ENCODE measurements at places on chromosomes 4 and X.

DNA sequence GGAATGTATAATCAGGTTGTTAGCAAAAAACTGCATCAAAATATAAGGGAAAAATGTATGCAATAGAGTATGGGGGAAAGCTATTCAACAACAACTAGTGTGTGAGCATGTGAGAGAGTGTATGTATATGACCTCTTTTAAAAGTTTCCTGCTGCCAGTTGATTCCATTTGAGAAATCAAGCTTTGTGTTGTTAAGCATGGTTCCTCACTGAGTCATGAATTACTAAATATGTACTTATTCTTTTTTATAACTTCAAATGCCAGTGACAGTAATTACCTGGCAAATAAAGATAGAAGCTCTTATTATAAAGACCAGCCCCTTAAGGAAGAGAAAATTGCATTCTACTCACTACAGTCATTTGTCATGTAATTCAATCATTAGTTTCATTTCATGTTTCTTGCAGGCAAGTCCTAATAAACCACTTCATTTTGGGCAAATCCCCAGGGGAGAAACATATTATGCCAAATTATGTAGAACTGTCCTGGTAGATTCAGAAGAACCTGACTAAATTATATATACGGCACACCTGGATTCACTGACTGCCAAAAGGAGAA lies 19.2 kb downstream of the RASGEF1B start:
- no peak for DNase-seq

- DNase-seq: no peak
Observed at GRCh38 chr4:127212701-127213100, 420.1 kb upstream of the INTU start.

DNA sequence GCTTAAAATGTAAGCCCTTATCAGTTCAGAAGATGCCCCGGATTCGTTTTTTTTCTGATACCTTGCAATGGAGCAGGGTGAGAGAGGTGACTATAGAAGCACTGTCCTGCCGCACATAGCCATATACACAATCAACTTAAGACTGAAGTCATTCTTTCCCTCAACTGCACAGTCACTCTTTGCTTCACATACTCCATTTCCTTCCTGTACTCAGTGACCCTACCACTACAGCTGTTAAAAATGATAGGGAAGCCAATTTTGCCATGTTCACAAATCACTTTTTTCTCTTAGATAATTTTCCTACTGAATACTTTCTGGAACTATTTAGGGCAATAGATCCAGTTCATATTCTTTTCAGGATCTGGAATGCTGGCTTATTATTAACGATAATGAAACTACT lies 300.0 kb downstream of the ANK2 start:
- DNase-seq: no peak

DNA sequence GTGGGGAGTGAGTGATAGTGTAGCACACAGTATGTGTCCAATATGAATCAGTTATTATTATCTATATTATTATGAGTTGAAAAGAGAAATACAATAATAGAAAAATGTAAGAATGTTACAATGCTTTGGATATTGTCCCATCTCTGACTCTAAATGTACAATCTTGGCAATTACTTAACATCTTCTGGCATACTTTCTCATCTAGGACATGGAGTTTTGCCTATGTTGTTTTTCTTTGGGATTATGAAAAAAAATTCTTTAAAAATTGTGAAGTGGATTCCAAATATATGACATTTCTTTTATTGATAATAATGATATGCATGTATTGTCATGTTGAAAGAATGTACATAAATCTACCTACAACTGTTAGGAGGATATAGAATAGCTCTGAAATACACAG lies 84.1 kb downstream of the TBCK start:
- DNase-seq: no peak

GRCh38 chr4:153297116-153297515 lies 47.4 kb upstream of the MND1 start:
- DNase-seq: no peak

DNA sequence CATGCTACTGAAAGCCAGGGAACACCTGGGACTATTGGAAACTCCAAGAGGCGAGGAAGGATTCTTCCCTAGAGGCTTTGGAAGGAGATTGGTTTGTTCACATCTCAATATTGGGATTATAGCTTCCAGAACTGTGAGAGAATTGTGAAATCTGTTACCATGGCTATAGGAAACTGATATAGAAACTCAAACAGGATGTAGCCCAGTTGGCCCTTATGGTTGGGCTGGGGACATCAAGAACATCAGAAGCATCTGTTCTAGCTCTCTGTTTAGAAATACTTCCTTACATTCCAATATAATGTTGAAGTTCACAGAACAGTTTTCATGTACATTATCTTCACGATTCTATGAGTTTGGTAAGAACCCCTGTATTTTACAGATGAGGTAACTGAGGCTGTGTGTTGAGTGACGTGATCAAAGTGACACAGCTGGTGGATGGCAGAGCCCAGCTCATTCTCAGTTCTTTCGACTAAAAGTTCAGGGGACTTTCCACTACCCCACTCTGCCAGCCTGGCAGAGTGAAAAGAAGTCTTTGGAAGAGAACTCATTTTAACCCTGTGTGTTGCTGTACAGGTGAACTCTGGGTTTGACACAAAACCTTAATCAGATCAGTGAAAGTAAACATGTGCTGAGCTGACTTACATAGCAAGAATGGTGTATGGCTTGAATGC lies 183.0 kb downstream of the GBA3 start:
- DNase-seq: no peak

- DNase-seq: no peak
Observed at GRCh38 chrX:43140582-43140981, 362.6 kb upstream of the PPP1R2C start.

DNA sequence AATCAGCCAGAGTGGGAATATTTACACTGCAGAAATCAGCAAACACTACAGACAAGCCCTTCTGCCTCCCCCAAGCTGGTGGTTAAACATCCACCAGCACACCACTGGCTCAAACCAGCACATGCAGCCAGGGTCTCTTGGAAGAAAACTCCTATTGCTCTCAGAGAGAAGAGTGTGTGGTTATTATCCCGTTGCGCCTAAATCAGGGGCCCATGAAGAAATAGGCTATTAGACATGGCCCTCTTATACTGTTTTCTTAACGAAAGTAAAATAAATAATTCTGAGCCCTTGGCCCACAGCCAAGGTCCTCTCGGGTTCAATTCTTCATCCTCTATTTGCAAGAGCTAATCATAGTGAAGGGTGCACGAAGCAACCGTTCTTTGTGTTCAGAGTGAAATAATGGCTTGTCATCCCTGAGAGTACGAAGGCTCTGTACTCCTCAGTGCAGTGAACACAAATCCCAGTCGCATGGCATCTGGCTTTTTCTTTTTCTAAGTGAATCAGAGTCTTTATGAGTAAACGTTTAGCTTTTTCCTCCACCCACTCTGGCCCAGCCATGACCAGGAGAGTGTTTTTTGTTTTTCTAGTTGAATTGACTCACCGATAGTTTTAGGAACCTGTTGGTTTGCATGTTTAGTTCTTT lies 33.4 kb upstream of the RBM47 start:
- no peak for DNase-seq

Data from stimulated activated CD4-positive, alpha-beta T cell treated with anti-CD3 and anti-CD28 coated beads, Interleukin-1b, Interleukin-23, amount 100 ng/mL, for 1 hour (primary cell).